Heart left ventricle (tissue), 16 donors: ENCODE measurements at places on chromosomes 1 and 21.

- DNase-seq, result no peak
Measured at GRCh38 chr1:184254849-184255248, 132.0 kb upstream of the C1orf21 start.

GRCh38 chr21:45516071-45516670 is 26.1 kb downstream of the SLC19A1 start:
- DNase-seq, result peak; percentile 20

DNA sequence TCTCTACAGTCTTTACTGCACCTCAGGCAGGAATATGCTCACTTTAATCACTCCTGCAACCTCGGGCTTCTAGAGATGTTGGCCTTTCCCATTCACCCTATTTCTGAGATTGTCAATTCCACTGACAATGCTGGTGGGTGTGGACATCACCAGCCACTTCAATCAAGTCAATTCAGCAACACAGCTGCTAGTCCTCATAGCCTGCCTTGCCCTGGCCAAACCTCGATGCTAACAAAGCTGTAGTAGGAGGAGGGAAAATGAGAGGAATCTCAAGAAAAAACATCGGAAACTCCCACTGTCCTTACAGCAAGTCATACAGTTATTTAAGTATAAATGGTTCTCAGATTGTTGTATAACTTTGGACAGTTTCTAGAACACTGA is 155.0 kb downstream of the KCNH1 start:
- no peak for DNase-seq

- DNase-seq, result no peak
Measured at GRCh38 chr21:15015622-15016471, 49.0 kb downstream of the NRIP1 start.

GRCh38 chr1:69070660-69071373 is 496.9 kb upstream of the LRRC7 start:
- DNase-seq, result no peak

DNA sequence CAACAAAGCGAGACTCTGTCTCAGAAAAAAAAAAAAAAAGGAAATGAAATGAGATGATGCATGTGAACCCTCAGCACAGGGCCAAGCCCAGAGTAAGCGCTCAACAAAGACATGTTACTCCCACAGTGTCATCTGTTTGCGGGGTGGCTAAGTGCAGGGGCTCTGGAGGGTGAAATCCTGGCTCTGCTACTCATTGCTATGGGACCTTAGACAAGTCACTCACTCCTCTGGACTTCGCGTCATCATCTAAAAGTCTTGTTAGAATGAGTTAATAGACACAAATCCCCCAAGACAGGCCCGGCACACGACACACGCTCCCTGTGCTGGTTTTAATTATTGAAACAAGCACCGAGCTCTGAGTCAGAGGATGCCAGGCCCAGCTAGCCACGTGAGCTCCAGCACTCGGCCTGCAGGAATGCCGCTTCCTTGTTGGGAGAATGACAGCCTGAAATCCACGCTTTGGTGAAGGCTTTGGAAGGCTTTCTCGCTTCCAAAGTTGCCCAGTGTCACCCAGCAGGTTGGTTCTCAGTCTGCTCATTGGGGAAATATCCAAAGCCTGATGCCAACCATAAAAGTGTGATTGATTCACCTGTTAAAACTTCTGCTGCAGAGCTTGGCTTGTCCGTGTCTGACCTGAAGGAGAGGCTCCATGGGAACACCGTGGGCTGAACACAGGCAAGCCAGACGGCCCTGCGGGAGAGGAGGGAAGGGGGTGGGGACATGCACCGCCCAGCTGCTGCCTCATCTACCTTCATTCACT is 36.7 kb upstream of the TARDBP start:
- no peak for DNase-seq

- DNase-seq, result peak; percentile 29
Measured at GRCh38 chr1:2948001-2948750, 73.1 kb upstream of the ACTRT2 start.

DNA sequence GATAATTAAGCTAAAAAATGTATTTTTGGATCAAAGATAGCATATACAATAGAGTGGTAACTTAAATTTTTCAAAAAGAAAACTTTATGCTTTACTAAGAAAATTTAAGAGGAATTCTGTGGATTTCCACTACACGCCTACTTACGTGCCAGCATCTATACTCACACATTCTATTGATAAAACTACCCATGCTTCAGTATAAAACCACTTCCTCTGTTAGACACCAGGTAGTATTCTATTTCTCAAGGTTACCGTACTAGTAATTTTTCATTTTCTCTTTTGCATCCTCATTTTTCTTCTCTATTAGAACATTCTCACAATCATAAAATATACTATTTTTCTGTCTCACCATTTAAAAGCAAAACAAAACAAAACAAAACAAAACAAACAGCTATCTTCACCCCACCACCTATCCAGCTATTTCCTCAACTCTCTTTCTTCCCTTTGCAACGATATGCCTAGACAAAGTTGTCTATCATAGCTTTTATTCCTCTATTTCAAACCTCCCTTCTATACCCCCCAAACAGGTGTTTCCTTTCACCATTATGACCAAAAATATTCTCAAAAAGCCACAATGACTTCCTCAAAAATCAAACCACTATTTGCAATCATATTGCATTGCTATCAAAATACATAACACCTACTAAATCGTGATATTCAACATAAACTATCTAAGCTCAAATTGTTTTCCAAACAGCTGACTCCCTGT is 1652.0 kb downstream of the MRPL39 start:
- DNase-seq, result no peak

GRCh38 chr1:15848143-15848928 is 829 bp downstream of the SPEN start:
- peak; percentile 75 for DNase-seq

- no peak for DNase-seq
Measured at GRCh38 chr1:53207726-53208125, 11.1 kb downstream of the CPT2 start.
